ENCODE measurements at places on chromosomes 7 and 10. TPM values are rescaled to one million over a fixed set of nuclear protein-coding genes. Genes with fewer than 3 reads are reported as not detected.

DNA sequence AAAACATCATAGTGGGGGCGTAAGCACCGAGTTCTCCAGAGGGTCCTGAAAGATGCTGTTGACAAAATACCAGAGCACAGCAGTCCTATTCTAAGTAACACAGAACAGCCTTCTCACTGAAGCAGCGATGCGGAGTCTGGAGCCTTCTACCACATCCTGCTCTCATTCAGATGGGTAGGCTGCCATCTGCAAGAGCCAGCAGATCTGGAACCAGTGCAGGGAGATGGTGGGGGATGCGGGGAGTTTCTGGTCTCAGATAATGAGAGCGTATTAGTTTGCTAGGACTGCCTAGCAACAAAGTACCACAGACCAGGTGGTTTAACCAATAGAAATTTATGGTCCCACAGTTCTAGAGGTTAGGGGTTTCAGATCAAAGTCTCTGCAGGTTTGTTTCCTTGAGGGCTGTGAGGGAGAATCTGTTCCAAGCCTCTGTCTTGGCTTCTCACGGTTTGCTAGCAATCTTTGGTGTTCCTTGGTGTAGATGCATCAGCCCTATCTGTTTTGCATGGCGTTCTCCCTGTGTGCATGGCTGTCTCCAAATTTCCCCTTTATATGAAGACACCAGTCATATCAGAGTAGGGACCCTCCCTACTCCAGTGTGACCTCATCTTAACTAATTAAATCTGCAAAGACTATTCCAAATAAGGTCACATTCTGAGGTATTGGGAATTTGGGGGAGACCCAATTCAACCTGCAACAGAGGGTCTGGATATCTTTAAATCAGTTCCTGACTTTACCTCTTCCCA lies 52.0 kb upstream of the STEAP1B start:
- no peak for DNase-seq

GRCh38 chr7:149293338-149293737 lies 31.3 kb downstream of the ZNF783 start:
- no peak for DNase-seq

DNA sequence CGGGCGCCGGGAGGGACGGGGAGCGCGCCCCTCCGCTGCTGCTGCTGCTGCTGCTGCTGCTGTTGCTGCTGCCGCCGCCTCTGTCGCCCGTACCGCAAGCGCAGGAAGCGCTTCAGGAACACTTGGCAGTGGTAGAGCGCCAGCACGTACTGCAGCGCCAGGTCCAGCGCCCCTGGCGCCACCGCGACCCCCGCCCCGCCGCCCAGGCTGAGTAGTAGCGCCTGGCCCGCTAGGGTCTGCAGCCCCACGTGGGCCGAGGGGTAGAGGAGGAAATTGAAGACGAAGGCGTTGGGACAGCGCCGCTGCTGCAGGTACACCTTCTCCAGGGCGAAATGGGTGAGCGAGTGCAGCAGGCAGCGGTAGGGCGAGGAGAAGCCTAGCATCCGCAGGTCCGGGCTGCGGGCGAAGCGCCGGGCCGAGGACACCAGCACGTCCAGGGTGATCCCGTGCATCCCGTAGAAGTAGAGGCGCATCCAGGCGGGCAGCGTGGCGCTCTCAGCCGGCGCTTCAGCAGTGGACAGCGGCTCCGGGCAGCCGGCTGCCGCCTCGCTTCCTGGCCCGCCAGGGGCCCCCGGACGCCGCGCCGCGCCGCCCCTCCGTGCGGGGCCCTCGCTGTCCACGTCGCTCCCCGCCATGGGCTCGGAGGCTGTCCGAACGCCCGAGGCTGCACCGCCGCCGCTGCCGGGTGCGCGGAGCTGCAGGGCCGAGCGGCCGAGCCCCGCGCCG lies at the start of gene TMEM229A:
TMEM229A (minus strand) TSS at position 699 of the 726 bp plus-strand sequence; CDS start at position 635, 64 bp downstream.
- DNase-seq: peak; percentile 48

The DHX32 gene
- 31.9 TPM for total RNA-seq

DNA sequence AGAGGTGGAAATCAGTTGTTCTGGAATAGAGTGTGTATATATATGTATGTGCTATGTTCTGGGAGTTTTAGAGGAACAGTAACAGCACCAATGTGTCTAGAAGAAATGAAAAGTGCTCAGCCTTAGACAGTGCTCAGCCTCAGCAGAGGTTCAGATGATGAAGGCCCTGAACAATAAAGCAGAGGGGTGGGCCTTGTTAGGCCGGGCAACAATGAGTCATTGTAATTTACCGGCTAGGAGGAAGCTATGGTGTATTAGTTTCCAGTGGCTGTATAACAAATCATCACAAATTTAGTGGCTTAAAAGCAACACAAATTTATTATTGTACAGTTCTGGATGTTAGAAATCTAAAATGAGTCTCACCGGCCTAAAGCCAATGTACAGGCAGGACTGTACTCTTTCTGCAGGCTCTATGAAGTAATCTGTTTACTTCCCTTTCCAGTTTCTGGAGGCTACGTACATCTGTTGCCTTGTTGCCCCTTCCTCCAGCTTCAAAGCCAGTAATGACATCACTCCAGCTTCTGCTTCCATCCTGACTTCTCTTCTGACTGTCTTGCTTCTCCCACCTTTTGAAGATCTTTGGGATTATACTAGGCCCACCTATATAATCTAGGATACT lies 84.6 kb downstream of the CH25H start:
- no peak for DNase-seq

GRCh38 chr7:93475811-93476210 lies 98.7 kb downstream of the CALCR start:
- no peak for DNase-seq

DNA sequence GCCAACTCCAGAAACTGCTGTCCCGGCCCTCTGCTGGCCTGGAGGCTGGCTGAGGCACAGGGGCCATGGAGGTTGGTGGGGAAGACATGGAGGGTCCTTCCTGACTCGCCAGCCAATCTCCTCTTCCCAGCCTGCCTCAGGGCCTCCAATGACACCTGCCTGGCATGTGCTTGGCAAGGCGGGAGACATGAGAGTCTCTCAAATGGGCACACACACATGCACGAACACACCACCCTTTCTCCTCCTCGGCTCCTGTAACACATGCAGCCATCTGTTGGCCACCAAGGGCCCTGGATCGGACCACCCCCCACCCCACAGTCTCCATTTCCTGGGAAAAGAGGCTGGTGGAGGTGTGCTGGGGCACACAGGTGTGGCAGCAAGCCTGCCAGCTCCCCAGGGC lies 56.4 kb downstream of the YKT6 start:
- no peak for DNase-seq

The PAPOLB gene
- total RNA-seq: 0.24 TPM

The FOXI2 gene
- total RNA-seq: not detected

DNA sequence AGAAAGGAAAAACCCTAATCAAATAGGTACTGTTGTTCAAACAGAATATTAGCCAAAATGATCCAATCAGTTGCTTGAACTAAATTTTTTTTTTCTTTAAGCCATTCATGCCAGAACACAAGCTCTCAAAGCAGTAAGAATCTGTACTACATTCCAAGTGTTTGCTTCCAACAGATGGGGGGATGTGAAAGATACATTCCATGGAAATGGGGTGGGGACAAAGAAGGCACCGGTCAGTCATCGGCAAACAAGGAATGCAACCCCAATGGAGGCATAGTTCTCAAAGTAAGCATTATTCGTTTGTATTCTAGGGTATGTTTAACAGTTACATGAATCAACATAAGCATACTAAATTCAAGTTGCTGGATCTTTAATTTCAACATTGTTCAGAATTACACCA lies 32.5 kb downstream of the C10orf143 start:
- DNase-seq: no peak

- no peak for DNase-seq
Measured at GRCh38 chr10:91024541-91024940, 103.7 kb upstream of the ANKRD1 start.

The FZD8 gene
- 13.3 TPM for total RNA-seq
